T-helper 9 cell (primary cell): ENCODE measurements at places on chromosomes 7 and 10.

DNA sequence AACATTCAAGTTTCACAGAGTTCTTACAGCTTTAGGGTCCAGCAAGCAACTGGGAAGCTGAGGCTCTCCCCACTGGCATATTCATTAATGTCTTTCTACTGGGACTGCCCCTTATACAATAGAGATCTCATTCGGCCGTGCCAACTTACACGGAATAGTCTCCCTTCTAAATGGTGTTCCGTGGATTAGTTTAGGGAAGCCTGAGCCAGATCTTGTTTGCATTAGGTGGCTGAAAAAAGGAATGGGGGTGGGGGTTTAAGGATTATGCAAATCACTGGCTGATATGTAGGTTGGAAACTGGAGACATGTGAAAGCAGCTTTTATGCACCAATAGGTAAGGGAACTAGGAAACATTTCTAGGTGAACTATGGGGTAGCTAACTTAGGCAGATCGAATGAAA, 218.3 kb downstream of the TRIL start:
- no peak for DNase-seq

DNA sequence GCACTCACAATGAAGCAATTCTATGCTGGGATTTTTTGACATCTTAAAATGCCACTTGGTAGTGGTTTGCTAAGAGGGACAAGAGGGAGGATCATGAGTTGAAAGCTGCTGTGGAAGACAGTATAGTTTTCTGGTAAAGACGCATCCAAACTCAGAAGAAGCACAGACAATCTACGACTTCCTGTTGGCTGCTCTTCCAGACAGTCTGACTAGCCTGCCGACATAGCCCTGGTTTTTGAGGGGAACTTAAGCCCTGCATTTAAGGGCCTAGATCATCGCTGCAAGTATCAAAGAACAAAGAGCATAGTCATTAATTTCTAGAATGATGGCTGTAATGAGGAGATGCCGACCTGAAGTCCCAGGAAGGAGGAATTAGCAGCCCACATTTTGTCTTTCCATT, 99.9 kb upstream of the IKZF1 start:
- no peak for DNase-seq

- DNase-seq: no peak
Measured at GRCh38 chr10:42952349-42952748, 124.5 kb upstream of the RET start.

GRCh38 chr10:35637462-35637861, 4.6 kb downstream of the FZD8 start:
- no peak for DNase-seq

- DNase-seq: no peak
Measured at GRCh38 chr10:49131507-49132361, 2.1 kb downstream of the FAM170B start.

GRCh38 chr10:27482984-27483956, 20.8 kb upstream of the RAB18 start:
- no peak for DNase-seq

GRCh38 chr7:100888988-100889750, at the start of gene UFSP1:
UFSP1 (minus strand) TSS chr7:100889715; CDS start chr7:100889271, 444 bp downstream.
- DNase-seq: no peak

DNA sequence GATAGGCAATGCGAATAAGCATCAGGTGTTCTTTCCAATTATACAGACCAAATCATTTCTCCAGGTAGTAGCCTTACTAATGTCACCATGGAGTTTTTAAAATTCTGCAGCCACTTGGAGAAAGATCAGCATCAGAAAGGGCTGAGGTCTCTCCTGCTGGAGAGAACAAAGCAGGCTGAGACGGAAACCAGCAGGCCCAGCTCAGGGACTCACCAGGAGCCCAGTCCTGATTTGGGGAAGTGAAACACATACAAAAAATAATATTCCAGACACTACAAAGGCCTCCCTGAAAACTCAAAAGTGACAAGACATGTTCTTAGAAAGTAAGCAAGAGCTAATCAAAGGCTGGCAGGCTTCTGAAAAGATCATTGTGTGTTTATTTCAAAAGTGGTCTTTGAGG, 207.1 kb upstream of the GHITM start:
- no peak for DNase-seq

DNA sequence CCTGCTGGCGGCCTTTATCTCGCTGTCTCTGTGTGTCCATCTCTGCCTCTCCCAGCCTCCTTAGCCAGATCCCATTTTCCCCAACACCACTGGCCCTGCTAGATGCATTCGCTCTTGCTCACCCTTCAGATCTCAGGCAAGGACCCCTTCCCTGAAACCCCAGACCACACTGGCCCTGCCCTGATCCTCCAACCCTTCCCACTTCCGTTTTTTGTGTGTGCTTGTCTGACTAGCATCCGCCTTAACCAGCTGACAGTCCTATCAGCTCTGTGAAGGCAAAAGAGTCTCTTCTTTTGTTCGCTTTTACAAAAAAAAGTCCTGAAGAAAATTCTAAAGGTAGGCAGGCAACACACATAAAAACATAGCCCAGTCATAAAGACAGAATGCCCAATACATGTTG, 28.7 kb downstream of the CHST15 start:
- no peak for DNase-seq

DNA sequence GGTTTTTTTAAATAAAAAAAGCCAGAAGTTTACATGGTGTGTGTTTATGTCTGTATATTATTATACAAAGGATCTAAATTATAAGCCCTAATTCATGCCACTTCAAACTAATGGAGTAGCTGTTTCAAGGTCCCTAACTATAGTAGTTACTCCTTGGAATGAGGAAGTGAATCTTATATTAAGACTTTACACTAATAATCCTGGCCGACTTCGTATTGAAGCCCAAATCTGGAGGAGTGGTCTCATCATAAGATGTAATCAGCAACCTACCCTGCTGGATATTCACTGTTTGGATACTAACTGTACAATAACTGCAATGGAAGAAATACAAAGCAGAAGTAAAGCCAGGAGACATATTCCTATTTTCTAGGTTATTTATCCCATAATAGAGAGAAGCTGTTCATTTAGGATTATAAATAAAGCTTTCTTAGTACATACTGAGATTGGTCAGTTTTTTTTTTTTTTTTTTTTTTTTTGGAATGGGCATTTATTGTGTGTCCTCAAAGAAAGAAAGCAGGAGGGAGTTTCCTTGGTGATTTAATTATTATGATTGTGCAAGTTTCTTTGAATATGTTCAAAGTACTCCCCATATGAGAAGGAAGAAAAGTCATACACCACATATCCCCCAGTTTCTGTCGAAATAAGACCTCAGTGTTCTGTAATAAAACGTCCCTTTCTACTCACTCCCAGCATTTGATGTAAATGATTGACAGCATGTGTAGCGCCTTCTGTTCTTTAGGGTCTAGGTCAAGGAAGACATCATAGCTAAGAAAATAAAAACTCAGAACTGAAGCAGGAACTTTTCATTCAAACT, 397.8 kb downstream of the EXOC4 start:
- no peak for DNase-seq

DNA sequence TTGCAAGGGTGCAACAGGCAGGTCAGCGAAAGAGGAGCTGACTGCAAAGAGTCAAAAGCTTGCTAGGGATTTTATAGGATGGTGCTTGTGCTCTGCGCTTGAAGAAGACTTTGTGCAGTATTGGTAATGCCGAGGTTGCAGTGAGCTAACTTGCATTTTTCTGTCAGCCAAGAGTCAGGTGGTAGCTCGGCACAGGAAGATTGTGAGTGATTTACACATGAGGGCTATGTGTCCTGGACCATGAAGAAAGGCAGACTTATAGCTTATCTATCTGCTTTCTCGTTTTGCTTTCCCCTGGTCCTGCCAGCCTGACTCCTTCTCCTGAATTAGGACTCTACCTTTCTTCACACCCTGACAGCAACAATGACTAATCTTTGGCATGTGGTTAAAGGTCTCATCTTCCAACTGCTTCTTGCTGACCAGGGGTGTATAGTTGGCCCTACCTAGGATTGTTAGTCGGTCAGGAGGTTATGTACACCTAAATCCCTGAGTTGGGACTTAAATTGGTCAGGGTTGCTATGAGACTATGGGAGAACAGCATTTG, 4.1 kb upstream of the SYPL1 start:
- DNase-seq: no peak

GRCh38 chr10:111511751-111512150, 434.9 kb downstream of the ADRA2A start:
- DNase-seq: no peak

DNA sequence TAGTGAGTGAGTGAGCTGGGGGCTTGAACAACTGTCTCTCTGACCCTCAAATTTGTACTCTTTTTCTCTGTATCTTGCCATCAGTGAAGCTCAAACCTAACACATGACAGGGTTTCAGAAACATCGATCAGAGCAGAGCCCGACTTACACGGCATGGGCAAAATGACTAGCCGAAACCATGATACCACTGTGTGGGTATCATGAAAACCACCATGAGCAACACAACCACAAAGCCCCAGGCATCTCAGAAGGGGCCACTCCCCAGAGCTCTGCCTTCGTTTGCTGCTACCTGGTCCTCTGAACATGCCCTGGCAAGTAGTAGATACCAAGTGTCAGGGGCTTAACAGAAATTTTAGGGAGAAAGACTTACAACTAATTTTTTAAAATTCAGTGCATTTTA, 308.5 kb downstream of the WDR11 start:
- no peak for DNase-seq

GRCh38 chr7:113883096-113883495, 35.7 kb downstream of the PPP1R3A start:
- no peak for DNase-seq

DNA sequence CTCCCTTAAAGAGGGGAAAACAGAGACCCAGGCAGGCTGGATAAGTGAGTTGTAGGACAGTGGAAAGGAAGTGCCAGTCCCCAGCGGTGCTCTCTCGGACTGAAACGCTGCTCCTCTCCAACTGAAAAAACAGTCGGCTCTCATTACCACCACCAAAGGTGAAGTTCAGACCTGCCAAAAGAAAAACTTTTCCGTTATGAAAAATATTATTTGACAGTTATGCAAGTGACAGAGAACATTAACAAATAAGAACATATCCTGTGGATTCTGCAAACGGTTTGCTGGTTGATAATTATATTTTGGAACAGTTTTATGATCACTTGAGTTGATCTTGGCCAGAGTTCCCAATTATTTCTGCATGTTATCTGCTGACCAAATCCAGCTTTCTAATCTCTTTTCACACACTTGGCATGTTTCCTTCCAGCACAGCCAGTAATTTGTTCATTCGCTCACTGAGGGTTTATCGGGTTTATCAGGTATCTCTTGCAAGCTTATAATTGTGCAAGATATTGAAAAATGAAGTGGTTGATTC, 82.6 kb downstream of the PTPRE start:
- no peak for DNase-seq

DNA sequence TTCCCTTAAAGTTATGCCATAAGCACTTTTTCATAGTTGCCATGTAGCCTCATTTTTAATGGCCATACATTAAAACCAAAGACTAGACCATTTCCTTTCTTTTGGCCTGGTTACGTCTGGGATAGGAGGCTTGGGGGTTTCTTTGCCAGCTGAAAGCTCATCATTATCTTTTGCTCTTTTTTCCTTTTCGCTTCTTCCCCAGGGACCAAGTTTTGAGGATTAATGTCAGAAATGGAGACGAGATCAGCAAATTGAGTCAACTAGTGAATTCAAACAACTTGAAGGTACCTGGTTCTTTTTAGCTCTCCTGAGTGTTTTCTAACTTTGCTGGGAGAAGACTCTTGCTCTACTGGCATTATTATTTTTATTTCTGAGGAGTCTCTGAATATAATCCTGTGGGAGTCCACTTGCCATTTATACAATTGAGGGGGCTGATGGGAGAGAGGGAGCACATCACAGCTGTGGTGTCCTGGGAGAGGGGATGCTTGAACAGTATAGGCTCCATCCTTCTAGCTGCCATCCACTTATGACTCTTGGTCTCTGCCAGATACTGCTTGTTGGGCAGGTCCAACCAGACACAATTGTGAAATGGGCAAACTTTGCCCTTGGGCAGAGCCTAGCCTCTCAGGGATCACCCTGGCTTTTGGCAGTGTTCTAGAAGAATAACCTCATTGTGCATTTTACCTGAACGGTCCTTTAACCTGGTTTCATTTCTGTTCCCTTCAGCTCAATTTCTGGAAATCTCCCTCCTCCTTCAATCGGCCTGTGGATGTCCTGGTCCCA, 5.8 kb downstream of the CPA4 start:
- DNase-seq: no peak

DNA sequence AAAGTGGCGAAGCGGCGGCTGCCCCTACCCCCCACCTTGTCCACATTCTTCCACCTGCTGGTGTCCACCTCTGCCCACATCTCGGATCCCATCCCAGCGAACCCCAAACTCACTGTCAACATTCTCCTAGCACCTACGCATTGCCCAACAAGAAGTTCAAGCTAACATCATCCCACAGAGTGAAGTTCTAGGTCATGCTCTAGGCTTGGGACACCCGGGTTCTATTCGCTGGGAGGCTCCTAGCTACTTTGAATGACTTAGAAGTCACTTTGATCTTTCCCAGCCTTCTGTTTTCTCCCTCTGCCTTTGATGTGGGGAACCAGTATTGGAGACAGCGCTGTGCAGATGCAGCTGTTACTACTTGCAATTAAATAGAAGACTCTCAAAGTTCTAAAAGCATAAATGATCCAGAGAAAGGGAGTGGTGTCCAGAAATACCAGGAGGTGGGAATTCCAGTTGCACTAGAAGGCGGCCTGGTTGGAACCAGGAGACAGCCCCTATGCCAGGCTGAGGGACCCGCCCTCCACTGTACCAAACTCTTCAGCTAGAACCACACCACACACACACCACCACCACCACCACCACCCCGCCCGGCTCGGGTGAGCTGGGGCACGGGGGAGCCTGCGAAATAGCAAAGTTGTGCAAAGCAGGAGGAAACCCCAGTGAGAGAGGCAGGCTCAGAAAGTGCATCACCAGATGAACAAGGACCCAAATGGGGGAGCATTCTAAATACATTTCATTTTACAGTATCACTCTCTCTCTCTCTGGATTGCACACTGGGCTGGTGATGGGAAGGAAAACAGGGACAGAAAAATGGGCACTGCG, 5.5 kb upstream of the VGF start:
- no peak for DNase-seq

DNA sequence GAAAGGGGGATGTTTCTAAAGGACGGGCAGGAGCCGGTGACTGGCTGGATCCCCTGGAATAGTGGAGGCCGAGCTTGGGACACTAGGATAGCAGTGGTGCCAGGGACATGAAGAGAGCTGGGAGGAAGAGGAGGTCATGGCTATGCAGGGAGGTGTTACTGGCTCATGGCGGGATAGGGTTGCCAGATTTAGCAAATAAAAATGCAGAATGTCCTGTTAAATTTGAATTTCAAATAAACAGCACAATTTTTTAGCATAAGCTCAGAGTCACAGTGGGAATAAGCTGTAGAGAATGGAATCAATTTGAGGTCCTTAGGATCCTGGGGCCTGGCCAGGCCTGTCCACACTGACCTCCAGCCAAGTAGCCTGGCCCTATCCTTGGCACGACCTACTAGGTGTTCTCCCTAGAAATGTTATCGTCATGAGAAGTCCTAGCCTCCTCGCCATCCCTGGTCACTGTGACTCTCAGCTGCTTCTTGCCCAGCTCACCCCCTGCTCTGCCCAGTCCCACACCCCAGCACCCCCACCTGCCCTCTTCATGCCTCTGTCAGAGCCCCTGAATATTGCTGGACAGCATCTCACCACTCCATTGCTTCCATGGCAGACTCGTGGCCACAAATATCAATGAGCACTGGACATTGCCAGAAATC, 7.6 kb upstream of the KCP start:
- DNase-seq: no peak
